ENCODE measurements at places on chromosomes 7 and 10.

- no peak for DNase-seq
These were observed 869 bp upstream of the LOXL4 start for GRCh38 chr10:98268694-98269431.

- no peak for DNase-seq
These were observed 429.4 kb upstream of the AKR1E2 start for GRCh38 chr10:4396401-4397283.

DNA sequence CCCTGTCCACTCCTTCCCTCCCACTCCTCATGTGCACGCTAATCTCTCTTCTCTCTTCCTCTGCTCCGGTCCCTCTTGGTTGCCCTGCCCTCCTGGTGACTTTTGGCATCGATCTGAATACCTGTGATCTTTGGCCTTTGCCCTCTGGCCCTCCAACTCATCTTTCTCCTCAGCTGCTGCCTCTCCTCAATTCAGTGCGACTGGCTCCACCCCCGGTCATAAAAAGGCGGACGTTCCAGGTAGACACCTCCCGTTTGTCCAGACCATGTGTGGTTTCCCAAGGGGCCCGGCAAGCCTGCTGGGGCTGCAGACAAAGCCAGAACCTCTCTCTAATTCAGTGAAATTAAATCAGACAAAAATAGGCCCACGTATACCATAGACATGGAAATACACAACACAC, 96.8 kb downstream of the COL13A1 start:
- DNase-seq, result no peak

DNA sequence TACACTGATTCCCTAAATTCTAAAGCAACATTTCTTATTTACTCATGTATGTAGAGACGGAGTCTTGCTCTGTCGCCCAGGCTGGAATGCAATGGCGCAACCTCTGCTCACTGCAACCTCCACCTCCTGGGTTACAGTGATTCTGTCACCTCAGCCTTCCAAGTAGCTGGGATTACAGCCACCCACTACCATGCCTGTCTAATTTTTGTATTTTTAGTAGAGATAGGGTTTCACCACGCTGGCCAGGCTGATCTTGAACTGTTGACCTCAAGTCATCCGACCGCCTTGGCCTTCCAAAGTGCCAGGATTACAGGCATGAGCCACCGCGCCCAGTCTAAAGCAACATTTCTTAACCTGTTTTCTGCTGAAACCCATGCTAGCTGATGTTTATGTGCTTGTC, 227.6 kb upstream of the PLXDC2 start:
- no peak for DNase-seq

DNA sequence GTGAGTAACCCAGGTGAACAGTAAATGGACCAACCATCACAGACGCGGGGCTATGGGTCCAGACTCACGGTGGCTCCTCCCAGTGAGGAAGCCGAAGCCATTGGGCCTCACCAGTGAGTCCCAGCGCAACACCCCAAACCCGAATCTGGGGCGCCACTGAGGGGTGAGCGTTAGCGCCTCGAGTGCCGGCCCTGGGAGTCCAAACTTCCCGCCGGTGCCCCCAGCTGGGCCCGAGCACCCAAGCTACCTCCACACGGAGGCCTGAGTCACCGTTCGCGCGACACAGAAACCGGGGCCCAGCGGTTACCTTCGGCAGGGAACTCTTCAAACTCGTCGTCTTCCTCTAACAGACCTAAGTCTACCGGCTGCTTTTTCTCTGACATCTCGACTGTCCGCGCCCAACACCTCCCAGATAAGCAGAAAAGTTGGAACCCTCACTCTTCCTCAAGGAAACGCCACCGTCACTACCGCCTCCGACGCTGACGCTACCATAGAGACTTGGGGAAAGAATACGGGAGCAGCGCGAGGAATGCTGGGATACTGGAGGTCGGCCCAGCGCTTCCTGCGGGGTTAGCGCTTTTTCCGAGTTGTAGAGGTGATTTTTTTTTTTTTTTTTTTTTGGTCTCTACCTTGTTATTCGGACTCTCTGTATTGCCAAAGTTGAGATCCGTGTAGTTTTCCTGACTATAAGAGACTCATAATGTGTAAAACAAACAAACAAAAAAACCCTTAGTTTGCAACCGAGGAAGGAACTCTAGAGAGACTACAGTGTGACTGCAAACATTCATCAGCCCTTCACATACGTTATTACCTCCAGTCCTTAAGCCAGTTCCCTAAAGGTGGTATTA, at the start of gene SEM1:
Gene SEM1, minus strand, starts transcription at position 466 of the 848 bp plus-strand sequence. Its CDS starts 83 bp downstream, at position 383.
- peak; percentile 98 for DNase-seq

DNA sequence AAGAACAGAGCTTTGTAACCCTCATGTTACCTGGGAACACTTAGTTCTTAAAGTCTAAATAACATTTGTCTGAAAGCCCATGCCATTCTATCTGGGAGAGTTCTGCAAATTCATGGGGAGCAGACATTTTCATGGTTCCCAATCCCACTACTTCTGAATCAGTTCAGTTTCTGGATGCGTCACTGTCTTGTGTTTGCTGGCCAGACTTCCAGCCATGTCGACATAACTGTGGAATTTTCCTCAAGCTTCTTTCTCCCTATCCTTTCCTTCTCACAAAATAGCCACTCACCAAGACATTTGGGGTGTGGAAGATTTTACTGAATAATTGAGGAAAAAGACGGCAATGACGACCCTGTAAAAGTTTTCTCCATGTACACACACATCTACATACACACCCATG, 272.5 kb downstream of the NEBL start:
- no peak for DNase-seq

GRCh38 chr7:31310321-31310935, 30.1 kb downstream of the NEUROD6 start:
- no peak for DNase-seq

DNA sequence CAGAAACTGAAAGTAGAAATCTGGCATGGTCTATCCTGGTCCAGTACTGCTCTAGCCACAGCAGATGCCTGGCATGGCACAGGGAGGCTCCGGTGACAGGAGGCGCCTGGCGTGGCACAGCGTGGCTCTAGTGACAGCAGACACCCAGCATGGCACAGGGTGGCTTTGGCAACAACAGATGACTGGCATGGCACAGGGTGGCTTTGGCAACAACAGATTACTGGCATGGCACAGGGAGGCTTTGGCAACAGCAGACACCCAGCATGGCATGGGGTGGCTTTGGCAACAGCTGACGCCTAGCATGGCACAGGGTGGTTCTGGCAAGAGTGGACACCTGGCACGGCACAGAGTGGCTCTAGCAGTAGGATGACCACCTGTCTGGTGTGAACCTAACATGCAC, 480.5 kb upstream of the FOXK1 start:
- no peak for DNase-seq

DNA sequence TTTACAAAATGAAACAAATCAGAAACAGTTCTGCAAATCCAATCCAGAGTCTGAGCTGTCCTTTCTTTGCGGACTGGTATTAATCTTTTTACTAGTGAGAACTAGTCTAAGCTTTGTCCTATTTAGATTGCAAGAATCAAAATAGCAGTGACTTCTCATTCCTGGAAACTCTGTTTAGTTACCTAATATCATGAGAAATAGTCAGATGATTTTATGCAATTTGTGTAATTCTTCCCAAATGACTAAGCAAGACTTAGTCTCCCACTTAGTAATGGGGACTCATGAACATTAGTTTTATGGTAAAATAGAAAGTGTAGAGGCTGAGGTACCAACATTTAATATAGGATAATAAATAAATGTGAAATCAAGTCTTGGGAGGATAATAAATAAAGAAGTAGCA, 341.3 kb downstream of the DNAJB9 start:
- DNase-seq, result no peak
